ENCODE measurements at places on chromosomes 1 and 21.

DNA sequence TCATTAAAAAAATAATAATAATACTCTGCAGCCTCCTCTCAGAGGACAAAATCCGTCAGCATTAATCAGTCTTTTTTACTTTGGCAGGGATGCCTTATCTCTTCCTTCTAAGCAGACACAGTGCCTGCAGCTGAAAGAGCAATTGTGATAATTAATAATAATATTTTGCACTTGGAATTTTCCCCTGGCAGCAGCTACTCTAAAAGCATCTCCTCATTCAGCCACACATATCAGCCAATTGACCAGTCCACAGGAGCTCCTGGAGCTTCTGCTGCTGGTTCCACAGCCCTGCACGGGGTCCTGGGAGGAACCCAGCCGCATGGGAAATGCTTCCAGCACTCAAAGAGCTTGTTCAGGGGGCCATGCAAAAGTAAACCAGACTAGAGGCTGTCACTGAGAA lies 31.0 kb upstream of the VWA5B1 start:
- DNase-seq, result no peak

DNA sequence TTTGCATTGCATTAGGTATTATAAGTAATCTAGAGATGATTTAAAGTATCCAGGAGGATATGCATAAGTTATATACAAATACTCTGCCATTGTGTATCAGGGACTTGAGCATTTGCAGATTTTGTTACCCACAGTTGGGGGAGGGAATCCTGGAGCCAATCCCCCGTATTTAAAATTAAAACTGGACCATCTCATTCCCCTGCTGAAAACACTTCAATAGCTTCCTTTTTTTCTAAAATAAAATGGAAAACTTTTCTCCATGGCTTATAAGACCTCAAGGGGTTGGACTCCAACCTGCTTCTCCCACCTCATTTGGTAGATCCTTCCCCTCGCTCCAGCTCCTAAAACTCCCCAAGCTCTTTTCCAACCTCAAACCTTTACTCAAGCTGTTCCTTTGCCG lies 10.4 kb upstream of the CD34 start:
- DNase-seq, result no peak

GRCh38 chr1:103108376-103109150 lies at the start of gene COL11A1:
Gene COL11A1 (minus strand): TSS chr1:103108522. CDS start chr1:103108178, 344 bp downstream.
- DNase-seq, result peak; percentile 86

DNA sequence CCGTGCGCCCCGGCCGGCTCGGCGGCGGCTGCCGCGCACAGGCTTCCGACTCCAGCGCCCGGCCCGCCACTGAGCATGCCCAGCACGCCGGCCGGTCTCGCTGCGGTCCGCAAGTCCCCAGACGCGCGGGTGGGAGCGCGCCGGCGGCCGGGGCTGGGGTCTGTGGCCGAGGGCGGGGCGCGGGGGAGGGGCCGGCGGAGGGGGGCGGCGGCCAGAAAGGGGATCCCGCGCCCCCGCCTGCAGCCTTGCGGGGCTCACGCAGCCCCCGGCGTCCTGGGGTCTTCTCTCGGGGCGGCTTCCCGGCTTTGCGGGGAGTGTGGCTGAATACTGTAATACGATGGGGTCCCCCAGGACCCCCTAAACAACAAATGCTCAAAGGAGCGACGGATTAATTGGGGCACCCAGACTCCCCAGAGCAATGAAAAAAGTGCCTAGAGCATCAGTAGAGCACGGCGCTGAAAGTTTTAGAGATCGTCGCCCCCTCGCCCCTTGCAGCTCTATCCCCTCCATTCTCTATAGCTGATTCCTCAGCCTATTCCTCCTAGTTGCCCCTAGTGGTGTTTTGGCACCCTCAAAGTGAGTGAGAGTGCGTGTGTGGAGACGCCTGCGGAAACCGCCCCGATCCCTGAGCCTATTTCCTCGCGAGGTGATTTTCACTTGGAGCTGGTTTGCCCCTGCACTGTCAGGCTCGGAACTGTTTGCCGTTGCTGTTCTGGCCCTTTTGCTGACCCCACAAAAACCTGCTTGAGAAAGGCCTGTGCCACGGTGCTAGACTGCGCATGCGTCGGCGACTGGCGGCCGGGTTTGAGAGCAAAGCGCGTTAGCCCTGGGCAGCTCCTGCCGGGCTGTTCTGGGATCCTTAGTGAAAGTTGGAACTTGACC lies at the start of gene VAV3:
Gene VAV3 (minus strand): TSS at position 71 of the 882 bp plus-strand sequence. CDS start 311 bp downstream, outside the sequence.
- peak; percentile 61 for DNase-seq

DNA sequence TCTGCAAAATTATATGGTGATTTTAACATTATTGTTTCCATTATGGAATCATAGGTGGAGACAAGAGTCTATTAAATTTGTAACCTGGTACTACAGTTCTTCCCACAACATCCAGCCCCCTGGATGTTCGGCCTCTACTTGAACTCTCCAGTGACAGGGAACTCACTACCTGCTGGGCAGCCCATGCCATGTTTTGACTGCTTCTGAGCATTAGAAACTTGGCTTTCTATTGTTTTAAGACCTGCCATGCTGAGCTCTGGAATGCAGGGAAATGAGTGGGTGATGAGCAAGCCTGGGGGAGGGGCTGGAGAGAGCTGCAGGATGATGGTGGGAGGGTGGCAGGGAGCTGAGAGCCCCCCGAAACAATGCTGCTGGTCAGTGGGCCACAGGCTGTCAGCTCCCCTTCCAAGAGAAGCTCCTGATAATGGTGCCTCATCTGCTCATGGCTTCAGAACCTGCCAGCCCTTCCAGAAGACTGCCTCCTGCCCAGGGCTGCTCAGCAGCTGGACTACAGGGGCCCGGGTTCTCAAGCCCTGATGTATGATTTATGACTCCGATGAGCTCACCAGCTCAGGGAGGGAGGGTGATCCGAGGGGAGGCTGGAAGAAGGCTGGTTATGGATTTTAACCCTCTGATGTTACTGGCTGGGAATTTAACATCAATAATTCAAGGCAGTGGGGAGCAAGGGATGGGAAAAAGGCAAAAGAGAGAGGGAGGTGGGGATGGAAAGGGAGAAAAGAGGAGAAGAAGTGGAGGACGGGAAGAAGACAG lies 205.0 kb downstream of the HIVEP3 start:
- peak; percentile 96 for DNase-seq

DNA sequence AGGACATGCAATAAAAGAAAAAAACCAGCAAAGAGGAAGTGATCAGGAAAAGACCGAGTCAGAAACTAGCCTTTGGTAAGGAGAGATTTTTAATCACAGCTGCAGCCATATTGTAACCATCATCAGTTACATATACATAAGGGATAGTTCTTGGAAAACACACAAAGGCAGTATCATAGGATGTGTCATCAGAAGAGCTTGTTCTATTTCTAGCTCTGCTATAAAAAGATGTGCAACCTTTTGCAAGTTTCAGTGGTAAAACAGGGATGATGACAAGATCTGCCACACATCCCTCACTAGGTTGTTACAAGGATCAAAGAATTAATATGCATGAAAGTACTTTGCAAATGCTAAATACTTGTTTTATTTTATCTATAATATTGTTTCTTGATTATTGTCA lies 342.0 kb downstream of the VAV3 start:
- peak; percentile 72 for DNase-seq

DNA sequence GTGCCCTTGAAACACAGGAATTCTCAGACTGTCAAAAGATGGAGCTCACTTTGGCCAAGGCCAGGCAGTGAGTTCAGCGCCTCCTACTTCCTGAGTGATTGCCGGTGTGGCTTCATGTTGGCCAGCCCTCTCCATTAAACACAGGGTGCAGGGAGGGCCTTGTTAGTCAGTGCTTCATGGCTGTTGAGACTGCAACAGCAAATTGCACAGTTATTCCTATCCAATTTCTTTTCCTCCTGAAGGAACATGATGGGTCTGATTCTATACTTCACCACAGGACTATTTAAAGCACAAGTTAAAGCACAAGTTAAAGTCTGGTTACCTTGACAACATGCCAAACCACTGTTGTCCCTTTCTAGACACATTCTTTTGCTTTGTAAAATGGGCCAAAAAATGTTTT lies 156.6 kb downstream of the SIPA1L2 start:
- DNase-seq, result peak; percentile 85

DNA sequence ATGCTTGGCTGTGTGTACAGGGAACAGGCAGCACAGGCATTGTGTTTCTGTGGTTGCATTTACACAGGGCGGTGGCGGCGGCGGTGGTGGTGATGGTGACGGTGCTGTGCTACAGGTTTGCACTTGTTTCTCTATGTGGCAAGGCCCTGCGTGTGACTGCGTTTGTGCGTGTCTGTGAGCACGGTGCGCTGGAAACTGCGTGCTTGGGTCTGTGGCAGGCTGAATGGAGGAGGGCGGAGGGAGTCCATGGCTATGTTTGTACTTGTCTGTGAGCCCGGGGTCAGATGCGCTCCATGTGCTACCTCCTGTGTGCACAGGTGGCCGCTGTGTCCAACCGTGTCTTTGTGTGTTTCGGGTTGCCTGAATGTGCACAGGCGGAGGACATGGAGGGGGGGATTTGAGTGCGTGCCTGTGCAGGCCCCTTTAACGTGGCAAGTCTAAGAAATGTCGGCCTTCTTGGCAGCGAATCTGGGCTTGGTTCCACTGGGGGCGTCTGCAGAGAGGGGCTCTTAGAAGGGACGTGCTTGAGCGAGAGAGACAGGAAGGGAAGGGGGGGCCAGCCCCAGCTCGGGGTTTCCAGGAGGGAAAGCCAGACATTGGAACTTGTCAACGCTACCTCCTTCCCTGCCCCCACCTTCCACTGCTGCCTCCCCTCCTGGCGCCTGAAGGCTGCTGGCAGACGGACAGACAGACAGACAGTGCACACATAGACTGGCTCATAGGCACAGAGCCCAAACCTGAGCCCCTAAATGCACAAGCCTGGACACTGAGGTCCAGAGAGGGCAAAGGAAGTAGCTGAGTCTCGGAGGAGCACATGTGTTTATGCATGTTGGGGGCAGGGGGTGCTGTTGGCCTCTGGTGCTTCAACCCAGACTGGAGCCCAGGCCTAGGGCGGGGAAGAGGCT lies 32.7 kb upstream of the WASF2 start:
- DNase-seq, result no peak

DNA sequence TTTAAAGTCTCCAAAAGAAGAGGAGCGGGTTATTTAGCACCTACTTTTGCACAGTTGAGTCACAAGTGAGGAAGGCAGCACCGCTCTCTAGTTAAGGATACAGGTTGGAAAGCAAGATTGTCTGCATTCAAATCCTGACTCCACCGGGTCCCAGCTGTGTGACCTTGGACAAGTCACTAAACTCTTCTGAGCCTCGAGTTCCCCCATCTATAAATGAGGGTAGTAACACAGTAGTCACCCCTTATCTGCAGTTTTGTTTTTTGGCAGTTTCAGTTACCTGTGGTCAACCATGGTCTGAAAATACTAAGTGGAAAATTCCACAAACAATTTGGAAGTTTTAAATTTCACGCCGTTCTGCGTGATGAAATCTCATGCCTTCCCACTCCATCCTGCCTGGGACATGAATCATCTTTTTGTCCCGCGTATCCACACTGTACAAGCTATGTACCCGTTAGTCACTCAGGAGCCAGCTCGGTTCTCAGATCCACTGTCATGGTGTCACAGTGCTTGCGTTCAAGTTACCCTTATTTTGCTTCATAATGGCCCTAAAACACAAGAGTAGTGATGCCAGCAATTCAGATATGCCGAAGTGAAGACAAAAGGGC lies 49.4 kb downstream of the CAPZB start:
- peak; percentile 72 for DNase-seq

GRCh38 chr1:111204983-111205713 lies 4.7 kb upstream of the DENND2D start:
- no peak for DNase-seq

DNA sequence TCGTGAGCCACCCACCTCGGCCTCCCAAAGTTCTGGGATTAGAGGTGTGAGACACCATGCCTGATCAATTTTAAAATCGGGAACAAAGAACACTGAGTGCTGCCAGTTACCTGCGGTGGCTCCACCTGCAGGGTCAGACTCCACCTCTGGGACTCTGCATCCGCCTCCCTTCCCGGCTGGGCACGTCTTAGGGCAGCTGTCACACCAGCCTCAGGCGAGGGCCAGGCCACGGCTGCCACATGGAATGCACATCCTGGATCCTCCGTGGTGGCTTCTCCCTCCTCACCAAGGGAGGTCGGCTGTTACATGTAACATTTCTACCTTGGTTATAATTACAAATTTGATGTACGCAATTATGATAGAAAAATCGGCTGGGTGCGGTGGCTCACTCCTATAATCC lies 5.9 kb upstream of the MXRA8 start:
- DNase-seq, result no peak

DNA sequence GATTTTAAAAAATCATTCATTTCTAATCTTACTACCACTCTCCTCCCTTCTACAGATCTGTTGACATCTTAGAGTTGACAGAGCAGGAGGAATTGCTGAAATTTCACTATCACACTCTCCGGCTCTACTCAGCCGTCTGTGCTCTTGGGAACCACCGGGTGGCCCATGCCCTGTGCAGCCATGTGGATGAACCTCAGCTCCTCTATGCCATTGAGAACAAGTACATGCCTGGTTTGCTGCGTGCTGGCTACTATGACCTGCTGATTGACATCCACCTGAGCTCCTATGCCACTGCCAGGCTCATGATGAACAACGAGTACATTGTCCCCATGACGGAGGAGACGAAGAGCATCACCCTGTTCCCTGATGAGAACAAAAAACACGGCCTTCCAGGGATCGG lies 276.7 kb downstream of the ZP4 start:
- DNase-seq, result no peak

- peak; percentile 89 for DNase-seq
These were observed 52.6 kb downstream of the GLIS1 start for GRCh38 chr1:53686091-53686964.

DNA sequence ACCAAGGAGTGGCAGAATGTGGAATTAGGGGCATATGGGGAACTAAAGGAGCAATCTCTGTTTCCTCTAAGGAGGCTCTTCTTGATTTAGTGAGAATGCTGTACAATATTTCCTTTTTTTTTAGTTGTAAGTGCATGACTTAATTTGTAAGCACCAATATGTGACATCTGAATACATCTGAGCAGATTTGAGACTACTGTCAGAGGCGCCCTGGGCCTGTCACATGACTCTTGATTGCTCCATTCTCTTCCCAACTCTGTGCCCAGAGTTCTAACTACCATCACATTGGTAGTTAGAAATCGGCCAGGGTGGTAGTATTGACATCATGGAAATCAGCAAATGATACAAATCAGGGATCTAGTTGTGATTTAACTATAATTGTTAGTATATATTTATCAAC lies 110.1 kb upstream of the LMO4 start:
- DNase-seq, result no peak

- DNase-seq, result no peak
These were observed 70.7 kb upstream of the JUN start for GRCh38 chr1:58854576-58854975.

DNA sequence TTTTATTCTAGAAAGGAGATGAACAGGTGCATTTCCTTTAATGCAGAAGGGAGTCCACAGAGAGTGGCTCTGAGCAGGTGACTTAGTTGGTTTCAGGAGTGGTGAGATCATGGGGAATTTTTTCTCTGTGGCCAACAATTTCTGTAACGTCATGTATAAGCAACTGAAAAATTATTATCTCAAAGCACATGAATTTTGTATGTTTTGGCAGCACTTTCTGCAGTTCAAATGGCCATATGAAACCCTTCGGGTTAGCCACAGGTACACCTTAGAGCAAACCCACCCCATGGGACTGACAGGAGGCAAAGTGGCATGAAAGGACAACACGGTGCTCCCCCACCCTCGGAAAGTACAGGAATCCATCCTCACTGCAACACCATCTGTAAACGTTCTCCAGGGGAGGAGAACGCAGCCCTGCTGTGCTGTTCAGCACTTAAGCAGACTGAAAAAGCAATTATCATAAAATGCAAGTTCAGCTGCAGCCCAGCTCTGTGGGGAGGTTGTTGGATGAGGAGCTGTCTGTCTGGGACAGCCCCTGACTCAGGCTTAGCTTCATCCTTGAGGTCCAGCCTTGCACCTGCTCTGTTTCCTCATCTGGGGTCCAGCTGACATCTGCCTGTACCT lies 55.8 kb upstream of the CLDN14 start:
- DNase-seq, result no peak

GRCh38 chr1:160030657-160031364 lies 979 bp downstream of the PIGM start:
- no peak for DNase-seq

All from fibroblast of skin of back (primary cell).